Foreskin fibroblast (primary cell): ENCODE measurements at places on chromosomes 3 and 15.

- no peak for DNase-seq
These were observed 60.4 kb upstream of the PLXNA1 start for GRCh38 chr3:126922466-126922865.

DNA sequence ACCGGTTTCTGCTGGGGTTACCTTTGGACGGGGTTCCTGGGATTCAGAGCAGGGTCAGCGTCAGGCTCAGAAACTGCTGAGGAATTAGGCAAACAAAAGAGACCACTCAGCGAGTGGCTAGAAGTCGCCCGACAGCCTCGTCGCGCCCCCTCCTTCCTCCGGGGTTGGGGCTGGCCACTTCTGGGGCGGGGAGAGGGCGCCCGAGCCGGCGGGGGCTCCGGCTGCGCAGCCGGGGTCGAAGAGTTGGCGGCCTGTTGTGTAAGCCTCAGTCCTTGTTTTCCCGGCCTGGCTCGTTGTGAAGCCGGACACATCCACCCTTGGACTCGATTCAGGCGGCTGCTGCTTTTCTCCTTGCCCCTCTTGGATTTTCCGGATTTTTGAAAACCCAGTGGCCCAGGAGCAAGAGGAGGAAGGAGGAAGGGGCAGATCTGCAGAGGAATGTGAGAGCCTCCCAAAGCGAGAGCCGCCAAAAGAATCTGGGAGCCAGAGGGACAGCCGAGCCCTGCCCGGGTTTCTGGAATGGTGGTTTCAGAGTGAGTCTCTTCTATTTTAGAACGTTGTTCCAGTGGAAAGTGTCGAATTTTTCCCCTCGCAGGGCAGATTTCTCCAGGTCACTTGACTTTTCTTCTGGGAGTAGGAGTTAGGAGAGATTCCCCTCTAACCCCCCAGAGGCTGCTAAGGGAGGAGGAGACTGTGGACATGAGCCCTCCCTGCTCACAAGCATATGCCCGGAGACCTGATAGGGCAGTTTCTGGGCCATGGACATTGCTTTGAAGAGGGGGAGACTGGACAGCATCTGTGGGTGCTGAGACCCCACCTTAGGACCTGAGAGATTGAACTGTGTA is 666 bp downstream of the SNX33 start:
- peak; percentile 68 for DNase-seq

- no peak for DNase-seq
These were observed 242.0 kb upstream of the SEMA6D start for GRCh38 chr15:47475336-47475735.

DNA sequence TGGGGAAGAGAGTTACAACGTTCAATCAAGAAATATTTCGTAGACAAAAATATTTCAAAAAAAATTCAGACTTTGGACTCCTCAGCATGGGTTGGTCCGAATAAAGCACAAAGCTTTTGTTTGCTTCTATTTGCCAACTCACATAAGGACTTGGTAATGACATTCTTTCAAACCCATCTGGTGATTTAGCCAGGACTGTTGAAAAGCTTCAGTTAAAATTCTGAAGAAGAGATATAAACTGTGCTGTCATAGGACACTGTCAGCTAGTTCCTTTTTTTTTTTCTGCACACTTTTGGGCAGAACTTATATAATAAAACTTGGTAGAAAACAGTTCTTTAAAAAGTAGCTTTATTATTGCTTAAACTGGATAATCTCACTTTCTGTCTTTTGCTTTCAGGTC is 660.8 kb upstream of the SGO1 start:
- no peak for DNase-seq

DNA sequence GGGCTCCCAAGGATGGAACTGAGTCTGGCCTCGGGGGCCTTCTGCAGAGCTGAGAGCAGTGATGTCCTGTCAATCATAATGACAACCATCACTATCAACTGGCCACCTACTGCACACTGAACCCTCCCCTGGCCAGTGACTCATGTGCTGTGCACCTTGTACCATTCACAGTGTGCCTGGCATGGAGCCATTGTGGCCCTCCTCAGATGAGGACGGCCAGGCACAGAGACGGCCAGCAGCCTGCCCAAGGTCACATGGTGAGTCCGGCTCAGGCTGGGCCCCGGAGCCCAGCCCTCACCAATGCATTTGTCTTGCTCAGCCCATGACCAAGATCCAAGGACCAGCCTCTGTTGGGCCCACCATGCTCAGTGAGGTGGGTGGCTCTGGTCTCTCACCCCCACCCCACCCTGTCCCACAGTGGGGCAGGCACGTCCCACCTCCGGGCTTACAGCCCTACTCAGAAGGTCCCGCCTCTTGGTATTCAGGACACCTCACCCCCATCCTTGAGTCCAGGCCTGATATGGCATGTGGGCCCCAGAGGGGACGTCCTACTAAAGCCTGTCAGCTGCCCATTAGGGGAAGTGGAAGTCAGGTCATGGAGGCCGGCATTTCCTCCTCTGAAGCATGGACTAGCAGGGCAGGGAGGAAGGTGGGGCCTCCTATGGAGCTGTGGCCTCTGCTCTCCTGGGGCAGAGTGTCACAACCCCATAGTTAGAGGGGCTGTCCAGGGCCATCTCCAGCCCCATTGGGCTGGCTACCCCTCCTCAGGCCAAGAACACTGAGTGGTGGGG is 35.9 kb upstream of the TMEM115 start:
- DNase-seq, result no peak

DNA sequence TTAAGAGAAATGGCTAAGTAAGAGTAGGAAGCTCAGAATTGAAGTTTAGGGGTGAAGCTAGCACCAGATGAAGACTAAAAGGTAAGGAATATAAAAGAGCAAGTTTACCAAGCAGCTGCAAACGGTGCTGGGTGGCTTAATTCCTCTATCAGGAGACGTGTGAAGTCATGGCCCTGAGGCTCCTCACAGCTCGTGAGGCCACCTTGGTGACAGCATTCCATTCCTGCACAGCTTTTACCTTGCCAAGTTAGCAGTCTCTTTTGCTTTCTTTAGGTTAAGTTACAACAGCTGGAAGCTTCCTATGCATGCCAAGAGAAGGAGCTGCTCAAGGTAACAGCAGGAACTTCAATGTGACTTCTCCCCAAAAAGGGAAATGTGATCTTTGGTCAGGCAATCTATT is 6.4 kb downstream of the TMCO5A start:
- DNase-seq, result no peak

DNA sequence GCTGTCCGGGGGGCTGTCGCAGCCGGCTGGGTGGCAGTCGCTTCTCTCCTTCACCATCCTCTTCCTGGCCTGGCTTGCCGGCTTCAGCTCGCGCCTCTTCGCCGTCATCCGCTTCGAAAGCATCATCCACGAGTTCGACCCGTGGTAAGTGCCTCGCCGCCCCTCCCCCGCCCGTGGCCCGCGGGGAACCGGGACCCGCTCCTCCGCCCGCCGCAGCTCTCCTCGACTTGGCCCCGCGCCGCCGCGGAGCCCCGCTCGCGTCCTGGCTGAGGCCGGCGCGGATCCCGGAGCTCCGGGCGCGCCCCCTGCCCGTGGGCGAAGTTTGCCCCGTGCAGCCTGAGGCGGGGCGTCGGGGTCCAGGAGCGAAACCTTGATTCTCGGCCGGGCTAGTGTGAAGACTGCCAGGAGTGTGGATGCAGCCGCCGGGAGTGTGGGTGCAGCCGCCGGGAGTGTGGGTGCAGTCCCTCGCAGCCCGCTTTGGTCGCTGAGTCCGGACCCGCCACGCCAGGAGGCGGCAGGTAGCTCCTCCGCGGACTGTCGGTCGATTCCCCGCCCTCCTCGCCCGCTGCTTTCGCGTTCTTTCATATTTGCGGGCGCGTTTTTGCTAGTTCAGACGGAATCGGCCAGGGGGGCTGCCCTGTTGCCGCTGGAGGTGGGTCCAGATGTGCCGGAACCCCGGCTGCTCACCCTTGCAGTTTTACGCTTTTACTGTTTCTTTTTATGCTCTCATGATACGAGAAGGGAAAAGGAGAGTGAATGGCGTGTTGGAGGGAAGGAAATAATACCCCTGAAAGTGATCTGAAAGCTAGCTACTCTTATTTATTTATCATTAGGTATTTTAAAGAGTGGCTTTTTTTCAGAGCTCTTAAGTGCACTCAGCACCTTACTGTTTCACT is 692 bp downstream of the STT3B start:
- DNase-seq, result no peak

GRCh38 chr3:15330031-15330596 is 2.3 kb downstream of the SH3BP5 start:
- peak; percentile 95 for DNase-seq

- DNase-seq, result no peak
These were observed 32.2 kb upstream of the SEC22A start for GRCh38 chr3:123169492-123169929.

- no peak for DNase-seq
These were observed 343.5 kb upstream of the TRIM42 start for GRCh38 chr3:140334132-140334929.

DNA sequence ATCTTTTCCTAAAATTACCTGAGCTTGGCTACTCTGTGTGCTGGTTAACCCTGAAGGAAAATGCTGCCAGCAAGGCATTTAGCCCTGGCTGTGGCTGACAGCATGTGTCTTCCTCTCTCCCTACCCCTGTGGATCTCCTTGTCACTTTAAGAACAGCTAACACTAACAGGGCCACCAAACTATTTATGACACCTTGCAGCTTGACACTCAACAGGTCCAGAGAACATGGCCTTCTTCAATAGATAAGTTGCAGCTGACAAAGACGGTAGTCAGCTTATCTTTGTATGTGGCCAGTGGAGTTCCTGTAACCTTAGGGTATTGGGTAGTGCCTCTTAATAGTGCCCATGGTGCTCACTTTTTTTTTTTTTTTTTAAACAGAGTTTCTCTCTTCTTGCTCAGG is 32.0 kb upstream of the COPB2 start:
- DNase-seq, result no peak
